Substantia nigra (tissue), 51 donors: ENCODE measurements at places on chromosomes 11 and 22.

DNA sequence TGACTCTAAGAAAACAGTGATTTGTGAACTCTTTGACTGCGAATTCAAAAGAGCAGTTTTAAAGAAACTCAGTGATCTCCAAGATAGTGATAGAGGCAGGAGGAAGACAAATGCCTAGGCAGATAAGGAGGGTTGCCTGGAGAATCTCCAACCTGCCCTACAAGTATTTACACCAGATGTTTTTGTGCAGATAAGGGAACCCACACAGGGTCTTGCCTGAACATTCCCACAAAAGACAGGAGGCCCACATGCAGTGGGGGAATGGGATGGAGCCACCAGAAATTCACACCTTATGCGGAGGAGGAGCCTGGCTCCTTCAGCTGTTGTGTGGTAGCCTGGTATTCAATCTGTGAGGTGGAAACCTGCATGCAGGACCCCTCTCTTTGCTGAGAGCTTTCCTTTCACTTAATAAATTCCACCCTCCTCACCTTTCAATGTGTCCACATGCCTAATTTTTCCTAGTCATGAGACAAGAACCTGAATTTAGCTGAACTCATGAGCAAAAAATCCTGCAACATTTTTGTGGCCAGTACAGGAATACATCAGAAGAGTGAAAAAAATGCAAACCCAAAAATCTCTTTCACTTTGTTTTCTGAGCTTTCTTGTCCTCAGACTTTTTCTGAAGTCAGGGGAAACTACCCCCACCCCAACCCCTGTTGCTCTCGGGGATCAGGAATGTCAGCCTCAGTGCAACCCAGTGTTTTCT, 8.1 kb upstream of the GLYAT start:
- DNase-seq, result no peak

- DNase-seq, result no peak
Measured at GRCh38 chr11:72451831-72452376, 17.6 kb upstream of the CLPB start.

DNA sequence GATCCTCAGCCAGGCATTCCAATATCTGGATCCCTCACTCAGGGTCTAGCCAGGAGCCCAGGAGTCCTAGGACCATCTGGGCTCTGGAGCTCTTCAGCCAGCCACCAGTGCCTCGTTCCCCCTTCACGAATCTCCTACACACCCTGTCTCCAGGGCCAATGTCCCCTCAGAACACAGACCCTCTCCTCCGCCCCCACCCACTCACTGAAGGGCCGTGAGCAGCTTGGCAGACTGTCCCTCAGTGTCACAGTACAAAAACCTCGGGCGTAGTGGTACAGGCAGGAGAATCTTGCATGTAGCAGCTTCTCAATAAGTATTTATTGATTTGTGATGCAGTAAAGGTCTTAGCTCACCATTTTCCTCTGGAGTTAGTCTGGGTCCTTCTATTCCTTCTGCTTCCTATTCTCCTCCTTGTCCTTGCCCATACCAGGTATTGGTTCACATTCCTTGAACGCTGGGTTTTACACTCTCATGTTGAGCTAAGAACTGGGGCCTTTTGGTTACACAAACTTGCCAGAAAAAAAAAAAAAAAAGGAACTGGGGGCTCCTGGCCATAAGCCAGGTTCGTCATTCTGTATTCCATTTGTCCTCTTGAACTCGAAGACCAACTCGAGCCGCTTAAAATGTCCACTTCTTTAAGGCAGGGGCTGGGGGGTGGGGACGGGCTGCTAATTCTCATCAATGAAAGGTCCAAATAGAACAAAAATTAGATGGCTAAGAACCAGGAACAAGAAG, 2.3 kb downstream of the CXCR5 start:
- DNase-seq, result no peak

GRCh38 chr11:103601225-103601846, 435.1 kb upstream of the DDI1 start:
- DNase-seq, result no peak

GRCh38 chr11:28799316-28799715, 691.1 kb downstream of the METTL15 start:
- DNase-seq, result no peak

DNA sequence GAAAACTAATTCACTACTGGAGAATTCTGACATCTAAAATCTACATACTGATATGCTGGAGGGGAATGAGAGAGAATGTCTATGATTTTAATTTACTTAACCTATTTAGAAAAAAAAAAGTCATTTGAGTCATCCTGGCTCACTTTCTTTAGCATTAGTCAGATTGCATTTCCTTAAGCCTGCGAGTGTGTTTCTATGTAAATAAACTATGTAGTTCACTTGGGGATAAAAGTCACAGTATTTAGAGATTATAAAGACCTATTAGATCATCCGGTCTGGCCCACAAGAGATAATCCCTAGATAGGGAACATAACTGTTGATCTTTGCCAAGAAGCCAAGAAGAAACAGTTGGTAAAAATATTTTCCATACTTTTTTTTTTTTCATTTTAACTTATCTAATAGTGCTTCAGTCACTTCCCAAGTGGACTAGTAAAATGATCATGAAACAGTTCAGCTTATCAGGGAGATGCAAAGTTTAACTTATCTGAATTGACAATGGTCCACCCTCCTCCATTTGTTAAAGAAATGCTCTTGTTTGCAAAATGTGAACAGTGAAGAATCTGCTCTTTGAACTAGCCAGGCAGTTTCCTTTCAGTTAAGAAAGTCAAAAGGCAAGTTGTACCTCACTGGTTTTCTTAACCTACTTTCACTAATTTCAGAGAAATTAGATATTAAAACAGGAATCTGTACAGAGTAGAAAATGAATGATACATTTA, 21.2 kb upstream of the BLID start:
- no peak for DNase-seq

DNA sequence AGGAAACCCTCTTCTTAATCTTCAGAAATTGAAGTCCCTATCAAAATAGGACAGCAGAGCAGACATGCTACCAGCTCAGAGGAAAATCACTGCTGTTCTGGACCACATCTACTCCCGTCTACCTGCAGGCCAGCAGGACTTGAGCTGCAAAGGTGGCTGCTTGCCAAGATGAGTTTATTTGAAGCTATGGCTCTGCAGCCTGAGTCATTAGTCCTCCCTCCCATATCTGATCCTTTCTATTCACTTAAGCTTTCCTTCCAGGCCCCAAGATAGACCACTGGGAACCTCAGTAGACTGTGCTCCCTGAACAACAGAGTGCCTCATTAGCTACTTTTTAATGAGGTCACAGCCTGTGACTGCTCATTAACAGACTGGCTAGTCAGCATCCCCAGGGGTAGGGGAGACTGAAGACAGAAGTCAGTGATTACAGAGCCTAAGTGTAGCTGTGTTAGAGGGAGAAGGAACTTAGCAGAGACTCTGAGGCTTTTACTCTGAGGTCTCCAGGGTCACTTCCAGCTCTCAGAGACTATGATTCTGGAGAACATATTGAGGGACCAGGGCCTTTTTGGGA, 6.8 kb upstream of the OR10A2 start:
- DNase-seq, result no peak

DNA sequence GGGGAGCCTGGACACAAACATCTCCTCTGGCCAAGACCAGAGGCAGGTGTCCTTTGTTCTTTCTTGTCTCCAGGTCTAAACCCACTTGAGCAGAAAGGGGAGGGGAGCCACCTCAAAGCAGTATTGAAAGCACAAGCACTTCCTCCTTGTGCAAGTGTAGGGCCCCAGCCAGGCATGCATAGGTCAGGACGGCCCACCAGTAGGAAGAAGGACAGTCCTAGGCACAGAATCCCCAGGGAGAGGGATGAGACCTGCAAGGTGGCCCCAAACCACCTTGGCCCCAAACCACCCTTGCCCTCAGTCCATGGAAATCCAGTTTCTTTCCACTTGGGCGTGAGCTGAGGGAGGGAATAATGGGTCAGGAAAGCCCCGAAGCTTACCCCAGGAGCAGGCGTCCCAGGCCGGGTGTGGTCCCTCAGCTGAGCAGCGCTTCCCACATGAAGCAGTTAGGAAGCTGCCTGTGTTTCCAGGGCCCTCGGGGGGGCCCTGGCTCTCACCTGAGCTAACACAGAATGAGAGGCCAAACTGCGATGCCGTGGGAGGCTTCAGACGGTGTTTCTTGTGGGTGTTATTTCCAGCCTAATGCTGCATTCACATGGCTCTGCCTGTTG, 20.4 kb upstream of the IGSF9B start:
- no peak for DNase-seq

DNA sequence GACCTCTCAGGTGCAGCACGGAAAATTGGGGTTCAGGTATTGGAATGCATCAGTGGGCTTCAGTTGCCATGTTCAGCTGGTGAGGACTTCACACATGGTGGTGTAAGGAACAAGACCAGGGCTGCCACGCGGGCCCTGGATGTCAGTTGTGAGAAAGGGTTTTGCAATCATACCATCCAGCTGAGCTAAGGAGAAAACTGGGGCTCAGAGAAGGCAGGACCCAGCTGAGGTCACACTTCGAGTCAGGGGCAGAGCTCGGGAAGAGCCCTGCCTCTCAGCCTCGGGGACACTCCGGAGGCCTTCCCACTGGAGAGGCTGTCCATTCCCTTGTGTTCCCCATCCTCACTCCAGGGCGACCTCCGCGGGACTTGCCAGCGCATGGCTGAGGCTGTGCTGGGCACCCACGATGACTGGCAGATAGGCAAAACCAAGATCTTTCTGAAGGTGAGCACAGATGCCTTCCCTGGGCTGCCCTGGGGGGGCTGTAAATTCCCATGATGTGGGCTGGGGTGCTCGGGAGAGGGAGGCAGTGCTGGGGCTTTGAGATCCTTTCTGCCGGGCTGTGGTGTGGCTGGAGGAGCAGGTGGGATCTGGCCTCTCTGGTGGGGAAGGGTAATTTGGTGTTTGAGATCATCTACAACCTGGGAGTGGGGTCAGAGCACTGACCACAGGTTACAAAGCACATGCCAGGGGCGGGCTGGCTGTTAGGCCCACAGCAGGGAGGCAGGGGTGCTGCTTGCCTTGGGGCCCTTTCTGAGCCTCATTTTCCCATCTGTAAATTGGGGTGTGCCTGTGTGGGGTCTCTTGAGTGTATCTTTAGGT, 47.2 kb downstream of the MYO7A start:
- no peak for DNase-seq

DNA sequence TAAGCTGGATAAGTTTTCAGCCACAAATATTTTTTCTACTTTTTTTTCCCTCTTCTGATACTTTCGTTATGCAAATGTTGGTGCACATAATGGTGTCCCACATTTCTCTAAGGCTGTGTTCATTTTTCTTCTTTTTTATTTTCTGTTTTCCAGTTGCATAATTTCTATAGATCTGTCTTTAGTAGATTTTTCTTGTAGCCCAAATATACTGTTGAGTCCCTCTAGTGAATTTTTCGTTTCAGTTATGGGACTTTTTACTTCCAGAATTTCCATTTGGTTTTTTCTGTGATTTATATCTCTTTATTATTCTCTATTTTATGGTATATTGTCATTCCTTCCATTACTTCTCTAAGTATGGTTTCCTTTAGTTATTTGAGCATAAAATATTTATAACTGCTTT, 72.0 kb downstream of the SWAP70 start:
- DNase-seq, result no peak

GRCh38 chr11:6746086-6746618, 25.6 kb downstream of the OR2AG2 start:
- no peak for DNase-seq
